ENCODE measurements at places on chromosomes 4 and X.

DNA sequence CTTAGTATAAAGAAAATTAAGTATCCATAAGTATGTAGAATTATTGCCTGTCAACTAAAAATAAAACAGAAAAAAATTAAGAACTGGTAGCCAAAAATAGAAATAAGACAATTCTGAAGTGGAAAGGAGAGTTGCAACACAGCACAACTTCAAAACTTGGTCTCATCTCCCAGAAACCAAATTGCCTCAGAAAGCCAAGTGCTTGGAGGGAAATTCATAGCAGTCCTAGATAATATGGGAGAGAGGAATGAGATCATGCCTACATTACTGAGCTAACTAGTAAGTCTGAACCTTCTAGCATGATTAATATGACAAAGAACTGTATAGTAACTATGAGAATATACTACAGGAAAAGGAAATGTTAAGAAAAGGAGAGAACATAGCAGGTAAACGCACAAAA is 256.5 kb downstream of the LDB2 start:
- no peak for DNase-seq

GRCh38 chr4:153465615-153466080 is 512 bp upstream of the TMEM131L start:
- peak; percentile 37 for DNase-seq

DNA sequence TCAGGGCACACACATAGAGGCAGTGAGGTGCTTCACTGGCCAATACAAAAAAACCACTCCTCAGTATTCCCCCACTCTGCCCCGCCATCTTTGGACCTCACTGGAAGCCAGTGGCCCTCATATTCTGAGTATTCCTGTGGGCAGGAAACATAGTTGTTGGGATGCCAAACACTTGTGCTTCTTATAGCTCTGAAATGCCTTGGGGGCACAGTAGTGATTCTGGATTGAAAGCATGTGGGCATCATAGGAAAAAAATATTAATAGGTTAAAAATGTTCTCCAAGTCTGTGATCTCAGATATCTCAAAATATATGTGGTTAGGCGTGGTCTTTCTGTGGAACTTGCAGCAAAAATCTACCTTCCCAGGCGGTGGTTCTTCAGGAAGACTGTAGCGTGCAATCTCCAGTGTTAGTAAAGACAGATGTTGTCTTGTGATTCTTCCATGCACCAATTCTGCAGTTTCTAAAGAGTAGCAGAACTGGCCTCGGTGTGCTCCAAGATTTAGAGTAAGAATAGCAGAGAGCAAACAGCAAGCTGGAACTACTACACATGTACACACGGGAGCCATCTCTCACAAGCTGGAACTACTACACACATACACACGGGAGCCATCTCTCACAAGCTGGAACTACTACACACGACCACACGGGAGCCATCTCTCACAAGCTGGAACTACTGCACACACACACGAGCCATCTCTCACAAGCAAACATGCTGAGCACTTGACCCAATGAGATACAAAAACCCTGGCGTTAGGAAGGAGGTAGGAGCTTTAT is 8.0 kb upstream of the TENM3 start:
- DNase-seq, result no peak

DNA sequence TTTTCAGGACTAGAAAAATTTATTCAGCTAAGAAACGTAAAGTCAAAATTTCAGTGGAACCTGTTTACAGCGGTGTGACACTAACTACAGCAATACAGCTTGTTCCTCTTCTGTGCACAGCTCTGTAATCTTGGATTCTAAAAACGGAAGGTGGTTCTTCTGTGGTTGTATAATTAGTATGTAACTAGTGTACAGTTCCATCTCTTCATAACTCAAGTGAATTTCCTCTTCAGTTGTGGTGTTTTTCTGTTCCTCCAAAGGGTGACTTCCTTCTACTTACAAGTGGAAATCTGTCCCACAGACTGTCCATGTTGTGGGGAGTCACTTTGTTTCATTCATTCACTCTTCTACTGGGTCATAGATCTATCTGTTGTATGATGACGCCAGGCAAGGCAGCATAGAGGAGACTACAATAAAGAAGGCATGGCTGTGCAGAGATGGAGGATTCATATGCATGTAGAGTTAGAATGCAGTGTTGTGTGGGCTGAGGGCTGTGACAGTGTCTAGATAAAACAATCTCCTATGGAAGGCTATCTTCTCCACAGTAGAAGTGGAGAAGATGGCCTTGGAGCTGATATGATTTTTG is 5.4 kb downstream of the DAPP1 start:
- DNase-seq, result peak; percentile 76

DNA sequence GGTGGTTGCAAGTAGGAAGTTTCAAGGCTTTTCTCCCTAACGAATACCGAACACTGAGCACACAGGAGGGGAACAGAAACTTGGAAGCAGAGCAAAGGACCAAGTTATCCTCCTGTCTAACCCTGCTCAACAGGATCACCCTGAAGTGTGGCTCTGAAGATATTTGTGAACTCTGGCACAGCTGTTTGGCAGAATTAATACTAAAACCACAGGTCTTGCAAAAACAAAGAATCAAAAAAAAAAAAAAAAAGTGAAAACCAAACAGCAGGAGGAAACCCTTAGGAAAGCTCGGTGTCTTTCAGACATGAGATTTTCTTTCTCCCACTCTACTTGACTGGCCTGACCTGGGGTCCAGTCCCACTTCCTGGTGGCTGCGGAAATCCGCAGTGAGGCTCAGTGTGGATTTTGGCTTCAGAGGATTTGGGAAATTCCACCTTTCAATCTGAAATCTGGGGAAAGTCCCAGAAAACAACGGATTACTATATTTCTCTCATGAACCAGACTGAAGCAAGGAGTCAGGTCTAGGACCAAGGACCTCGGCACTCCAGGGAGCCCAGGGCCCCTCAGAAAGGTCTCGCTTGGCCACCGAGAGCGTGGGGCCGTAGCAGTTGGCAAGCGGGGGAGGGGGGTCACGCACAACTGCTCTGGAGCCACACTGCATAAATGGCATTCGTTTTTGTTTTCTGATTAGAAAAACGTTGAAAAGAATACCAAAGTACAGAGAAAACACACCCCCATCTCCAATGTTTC is 867 bp downstream of the TIFA start:
- peak; percentile 30 for DNase-seq

DNA sequence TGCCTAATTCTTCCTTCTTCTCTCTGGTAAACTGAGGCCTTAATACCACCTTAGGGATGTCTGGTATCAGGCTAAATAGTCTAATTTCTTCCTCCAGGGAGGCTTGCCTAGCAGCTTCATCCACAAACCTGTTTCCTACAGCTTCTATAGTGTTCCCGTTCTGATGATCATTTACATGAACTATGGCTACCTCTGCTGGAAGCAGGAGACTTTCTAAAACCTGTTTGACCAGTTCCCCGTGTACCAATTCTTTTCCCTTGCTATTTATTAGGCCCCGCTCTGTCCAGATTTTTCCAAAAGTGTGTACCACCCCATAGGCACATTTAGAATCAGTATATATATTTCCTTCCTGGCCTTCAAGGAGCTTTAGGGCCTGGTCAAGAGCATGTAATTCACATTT is 5.8 kb upstream of the USP38 start:
- no peak for DNase-seq

DNA sequence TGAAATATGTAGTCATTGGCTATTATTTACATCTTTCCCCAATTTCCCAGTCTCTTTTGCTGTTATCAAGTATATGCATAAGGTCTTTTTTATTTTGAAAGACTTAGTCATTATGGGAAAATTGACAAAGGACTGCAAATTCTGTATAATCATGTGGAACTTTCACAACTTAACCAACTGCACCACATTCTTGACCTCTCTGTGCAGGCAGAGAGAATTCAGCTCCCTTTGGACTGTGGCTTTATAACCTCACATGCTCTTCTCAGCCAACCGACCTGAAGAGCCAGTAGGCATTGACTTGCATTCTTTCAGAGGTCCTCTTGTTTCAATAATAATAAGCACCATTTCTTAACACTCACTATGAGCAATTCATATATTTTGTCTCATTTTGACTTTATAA is 66.9 kb downstream of the ANXA3 start:
- DNase-seq, result no peak

GRCh38 chr4:150160473-150160872 is 82.2 kb downstream of the DCLK2 start:
- DNase-seq, result no peak

DNA sequence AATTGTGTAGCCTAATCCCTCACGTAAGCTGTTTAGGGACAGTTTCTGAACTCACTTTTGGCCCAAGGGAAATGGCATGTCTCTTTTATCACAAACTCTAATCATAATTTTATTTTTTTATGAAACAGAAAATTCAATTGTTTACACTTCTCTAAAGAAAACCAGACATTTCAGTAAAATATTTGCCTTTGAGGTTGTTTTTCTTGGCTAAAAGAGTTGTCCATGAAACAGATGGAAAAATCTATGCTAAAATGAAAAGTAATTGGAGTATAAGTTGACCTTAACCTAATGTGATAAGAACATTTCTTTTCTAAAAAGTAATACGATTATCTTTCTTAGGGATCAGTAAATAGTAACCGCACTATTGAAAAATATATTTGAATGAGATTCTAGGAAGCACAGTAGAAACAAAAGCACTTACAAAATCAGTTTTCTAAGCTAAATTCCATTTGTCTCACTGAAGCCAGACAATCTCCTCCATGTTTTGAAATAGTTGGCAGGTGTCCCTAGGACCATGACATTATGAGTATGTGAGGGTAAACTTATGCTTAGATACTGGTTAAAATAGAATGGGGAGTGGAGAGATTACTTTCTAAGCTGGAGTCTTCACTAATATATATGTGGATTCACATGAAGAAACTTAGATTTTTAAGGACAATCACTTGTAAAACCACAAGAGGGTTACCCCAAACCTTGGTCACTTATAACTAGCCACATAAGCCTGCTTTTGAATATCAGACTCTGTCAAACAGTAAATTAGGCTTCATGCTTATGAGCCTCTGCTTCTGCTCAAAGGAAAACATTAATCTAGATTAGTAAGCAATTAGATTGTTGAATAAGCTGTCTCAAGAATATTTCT is 20.1 kb upstream of the TET2 start:
- DNase-seq, result no peak

DNA sequence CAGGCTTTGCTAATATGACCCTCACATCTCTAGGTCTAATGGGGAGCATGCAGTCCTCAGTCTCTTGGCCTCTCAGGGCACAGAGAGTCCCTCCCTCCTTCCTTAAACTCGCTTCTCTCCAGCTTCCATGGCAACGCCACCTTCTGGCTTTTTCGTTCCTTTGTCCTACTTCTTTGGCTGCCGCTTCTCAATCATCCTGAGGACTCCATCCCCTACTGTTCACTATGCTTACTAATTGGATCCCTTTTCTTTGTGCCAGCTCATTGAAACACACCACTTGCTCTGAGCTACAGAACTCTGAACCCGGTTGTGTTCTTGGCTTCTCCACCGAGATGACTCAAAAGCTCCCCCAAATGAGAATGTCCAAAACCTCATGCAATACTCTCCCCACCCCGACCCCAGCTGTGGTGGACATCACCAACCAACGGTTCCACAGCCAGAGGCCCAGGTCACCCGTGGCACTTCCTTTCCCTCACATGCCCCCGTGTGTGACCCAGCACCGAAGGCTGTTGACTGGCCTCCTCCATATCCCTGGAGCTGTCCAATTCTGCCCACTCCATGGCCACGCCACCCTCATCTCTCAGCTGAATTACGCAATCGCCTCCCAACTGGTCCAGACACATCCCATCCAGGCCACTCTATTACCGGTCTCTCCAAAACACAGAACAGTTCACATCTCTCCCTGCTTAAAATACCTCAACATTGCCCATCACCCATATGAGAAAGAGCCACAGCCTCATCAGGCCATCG is 34.7 kb downstream of the CRMP1 start:
- no peak for DNase-seq

- no peak for DNase-seq
These were observed 173.9 kb upstream of the PPARGC1A start for GRCh38 chr4:24063731-24064130.

DNA sequence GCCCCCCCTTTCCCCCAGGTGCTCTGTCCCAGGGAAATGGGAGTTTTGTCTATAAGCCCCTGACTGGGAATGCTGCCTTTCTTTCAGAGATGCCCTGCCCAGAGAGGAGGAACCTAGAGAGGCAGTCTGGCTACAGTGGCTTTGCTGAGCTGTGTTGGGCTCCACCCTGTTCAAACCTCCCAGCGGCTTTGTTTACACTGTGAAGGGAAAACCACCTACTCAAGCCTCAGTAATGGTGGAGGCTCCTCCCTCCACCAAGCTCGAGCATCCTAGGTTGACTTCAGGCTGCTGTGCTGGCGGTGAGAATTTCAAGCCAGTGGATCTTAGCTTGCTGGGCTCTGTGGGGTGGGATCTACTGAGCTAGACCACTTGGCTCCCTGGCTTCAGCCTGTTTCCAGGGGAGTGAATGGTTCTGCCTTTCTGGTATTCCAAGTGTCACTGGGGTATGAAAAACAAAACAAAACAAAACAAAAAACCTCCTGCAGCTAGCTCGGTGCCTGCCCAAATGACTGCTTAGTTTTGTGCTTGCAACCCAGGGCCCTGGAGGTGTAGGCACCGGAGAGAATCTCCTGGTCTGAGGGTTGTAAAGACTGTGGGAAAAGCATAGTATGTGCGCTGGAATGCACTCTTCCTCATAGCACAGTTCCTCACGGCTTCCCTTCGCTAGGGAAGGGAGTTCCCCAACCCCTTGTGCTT is 41.7 kb downstream of the ITM2A start:
- DNase-seq, result no peak

DNA sequence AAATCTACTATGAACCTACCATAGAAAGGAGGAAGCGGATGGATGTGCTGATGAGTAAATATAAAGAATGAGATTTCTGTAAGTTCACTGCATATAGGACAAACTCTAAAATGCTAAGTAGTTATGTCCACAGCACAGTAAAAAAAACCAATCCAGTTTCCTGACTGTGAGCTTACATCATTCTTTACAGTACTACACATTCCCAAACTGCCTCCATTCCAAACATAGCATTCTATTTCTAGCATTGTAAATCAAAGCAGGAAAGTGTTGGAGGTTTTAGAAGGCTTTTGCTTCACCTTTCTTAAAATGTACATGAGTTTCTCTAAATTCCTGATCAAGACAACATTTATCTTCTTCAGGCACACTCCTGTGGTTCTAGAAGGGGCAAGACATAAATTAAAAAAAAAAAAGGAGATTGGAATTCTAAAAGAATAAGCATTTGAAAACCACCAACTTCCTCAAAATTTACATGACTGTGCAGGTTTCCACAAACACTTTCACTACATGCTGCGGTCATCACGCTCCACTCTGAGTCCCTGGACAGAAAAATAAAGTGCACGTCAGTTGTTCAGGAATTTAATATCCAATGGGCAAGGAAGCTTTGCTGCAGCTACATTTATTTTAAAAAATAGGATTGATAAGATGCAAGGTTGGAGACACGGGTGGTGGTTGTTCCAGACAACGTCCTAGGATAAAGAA is 297.6 kb upstream of the STS start:
- no peak for DNase-seq

GRCh38 chr4:56463711-56464110 is 3.7 kb upstream of the SRP72 start:
- no peak for DNase-seq

DNA sequence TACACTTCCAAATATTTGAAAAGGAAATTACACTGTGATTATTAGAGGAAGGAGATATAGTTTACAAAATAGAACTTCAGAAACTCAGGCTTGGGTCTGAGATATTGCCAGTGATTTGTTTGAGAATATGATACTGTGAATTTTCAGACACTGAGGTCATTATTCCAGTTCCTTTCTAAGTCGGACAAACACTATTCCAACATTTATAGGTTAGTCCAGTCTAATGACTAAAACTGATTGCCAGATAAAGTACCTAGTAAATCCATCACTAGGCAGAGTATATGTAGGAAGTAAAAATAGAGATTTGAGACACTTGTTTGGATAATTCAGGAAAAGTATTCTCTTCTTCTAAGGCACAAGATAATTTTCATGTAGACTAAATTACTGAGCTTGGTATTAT is 13.2 kb downstream of the MTTP start:
- no peak for DNase-seq

- DNase-seq, result no peak
These were observed 234.1 kb downstream of the CPE start for GRCh38 chr4:165612936-165613335.
